ENCODE measurements at places on chromosomes 12 and 14. TPM values are rescaled to one million over a fixed set of nuclear protein-coding genes. Genes with fewer than 3 reads are reported as not detected.

PSMB5 gene
- 71.5 TPM for total RNA-seq

ARID4A gene
- 26.3 TPM for total RNA-seq

PTCSC3 gene
- total RNA-seq: not detected

CLEC7A gene
- 29.2 TPM for total RNA-seq

NRIP2 gene
- total RNA-seq: 3.7 TPM

TBX5 gene
- total RNA-seq: not detected

MFAP5 gene
- 61.0 TPM for total RNA-seq

OR4E2 gene
- total RNA-seq: not detected

RAD9B gene
- total RNA-seq: 1.3 TPM

TMEM63C gene
- total RNA-seq: not detected

RD3L gene
- not detected for total RNA-seq

TNS2 gene
- 218 TPM for total RNA-seq

DACT1 gene
- 13.7 TPM for total RNA-seq
